Activated CD8-positive, alpha-beta memory T cell treated with anti-CD3 and anti-CD28 coated beads for 48 hours (primary cell): ENCODE measurements at places on chromosomes 4 and X.

- DNase-seq, result no peak
Measured at GRCh38 chr4:139528377-139529005, 27.5 kb downstream of the SETD7 start.

DNA sequence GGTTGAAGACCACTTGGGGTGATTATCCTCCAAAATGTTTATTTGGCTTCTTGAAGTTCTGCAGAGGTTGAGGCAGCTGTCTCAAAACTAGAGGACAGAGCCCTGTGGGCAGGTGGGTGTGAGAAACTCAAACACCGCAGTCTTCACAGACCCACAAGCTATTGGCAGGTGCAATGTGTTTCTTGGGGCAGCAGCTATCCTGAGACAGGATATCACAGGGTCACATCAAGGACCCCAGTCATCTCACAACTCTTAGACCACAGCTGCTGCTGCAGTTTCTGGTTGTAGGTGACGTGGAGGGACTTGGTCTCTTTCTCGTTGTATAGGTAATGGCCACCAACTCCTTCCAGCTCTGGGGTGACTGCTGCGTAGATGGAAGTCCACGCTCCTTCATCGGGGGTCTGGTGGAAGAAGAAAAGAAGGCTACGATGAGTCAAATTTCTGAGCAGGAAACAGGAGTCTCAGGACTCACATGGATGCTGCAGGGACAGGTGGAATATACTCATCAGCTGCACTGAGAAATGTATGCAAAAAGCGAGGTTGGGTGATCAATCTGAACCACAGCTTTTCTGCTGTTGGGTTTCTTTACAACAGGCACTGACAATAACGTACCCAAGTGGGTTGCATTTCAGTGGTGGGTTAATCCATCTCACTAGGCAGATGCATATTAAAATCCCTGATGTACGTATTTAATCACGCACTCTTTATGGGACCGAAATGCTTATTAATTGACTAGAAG, 279.8 kb downstream of the DHRSX start:
- no peak for DNase-seq

GRCh38 chrX:78506248-78506647, 152.9 kb downstream of the RTL3 start:
- no peak for DNase-seq

- DNase-seq, result no peak
Measured at GRCh38 chr4:109499513-109499912, 60.5 kb upstream of the MCUB start.

GRCh38 chrX:154730253-154730891, 20.5 kb downstream of the GAB3 start:
- no peak for DNase-seq

DNA sequence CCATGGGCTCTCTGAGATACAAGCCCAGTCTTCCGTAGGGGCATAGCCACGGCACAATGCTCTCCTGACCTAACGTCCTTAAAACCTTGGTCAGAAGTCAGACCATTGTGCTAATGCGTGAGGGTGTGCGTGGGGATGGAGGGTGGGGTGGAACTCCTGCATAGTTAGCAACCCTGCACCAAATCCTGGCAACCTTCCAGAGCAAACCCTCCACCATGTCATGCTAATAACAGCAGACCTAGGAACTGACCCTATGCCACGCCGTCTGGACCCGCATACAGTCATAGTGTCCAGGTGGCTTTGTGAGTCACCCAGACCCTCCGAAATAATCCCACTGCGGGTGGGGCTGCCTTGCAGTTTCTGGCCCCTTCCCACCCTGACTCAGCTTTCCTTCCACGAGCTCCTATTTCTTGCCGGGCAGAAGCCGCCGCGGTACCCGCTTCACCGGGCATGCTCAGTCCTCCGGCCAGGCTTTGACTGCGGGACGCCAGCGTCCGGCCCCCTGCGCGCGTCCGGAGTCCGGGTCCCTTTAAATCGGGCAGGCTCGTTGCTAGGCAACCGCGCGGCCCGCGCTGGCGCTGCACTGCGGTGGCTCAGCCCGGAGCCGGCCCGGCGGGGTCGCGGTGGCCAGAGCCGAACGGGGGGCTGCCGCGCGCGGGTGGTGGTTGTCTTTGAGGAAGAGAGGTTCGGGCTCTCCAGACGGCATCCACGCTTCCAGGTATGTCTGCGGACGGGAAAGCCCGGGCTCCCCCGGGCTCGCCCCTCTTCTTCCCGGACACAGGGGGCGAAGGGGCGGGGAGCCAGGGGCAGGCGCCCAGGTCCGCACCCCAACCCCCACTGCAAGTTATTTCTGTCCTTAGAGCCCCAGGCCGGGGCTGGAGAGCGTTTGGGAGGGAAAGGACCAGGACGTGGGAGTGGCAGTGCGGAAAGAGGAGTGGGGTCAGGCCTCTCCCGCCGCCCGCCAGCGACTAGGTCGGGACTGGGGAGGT, at the start of gene CCDC160:
CCDC160 (plus strand) TSS at position 557 of the 989 bp plus-strand sequence. CDS start 7,619 bp downstream, outside the sequence.
- DNase-seq, result no peak

GRCh38 chr4:113457886-113458285, 303.7 kb downstream of the CAMK2D start:
- no peak for DNase-seq

DNA sequence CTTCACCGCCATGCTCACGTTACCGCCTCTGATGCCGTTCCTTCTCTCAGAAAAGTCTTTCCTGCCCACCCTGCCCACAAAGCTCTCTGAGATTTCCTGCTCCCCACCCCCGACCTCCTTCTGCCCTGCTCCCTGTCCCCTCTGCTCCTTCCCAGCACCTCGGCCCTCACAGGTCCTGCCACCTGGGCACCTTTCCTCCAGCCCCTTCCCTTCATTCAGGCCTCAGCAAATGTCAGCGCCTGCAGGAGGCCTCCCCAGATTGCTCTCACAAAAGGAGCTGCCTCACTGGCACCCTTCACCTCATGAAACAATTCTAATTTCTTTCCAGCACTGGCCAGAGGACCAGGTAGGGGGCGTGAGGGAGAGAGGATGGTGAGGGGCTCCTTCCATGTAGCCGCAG, 33.6 kb upstream of the MXD4 start:
- DNase-seq, result no peak

DNA sequence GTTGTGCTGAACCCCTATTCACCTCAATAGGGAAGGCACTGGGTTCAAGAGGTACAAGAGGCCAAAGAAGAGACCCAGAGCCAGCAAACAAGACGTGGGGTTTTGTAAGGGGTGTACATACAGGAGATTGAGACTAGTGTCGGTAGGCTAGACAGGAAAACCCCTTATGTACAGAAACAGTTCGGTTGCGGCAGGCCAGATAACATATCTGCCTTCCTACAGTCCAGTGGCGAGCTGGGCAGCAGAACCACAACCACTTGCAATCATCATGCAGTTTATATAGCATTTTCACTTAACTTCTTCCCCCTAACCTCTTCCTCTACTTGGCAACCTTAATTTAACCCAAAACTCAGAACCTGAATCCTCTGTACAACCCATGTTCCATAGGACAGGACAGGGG, 422.2 kb downstream of the PDHA2 start:
- DNase-seq, result no peak

GRCh38 chr4:140090215-140090731, 63.7 kb downstream of the MAML3 start:
- no peak for DNase-seq

DNA sequence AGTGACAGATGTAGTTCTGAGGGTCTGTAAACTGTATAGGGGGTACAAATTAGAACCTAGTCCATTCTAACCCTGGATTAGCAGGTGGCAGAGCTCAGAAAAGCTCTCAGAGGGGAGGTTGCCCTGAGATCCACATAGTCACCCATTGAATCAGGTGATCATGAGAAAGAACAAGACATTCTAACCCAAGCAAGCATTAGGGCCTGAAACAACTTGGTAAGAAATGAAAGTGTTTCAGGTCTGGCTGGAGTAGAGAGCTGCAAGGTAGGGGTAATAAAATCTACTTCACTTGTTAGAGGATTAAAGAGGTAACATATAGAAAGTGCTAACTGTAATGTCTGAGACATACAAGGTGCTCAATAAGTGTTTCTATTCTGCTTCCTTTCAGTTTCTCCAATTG, 8.8 kb upstream of the BMP2K start:
- no peak for DNase-seq

- no peak for DNase-seq
Measured at GRCh38 chr4:77625485-77625884, 19.9 kb downstream of the CXCL13 start.

- no peak for DNase-seq
Measured at GRCh38 chrX:72346302-72346949, 40.7 kb upstream of the CITED1 start.

DNA sequence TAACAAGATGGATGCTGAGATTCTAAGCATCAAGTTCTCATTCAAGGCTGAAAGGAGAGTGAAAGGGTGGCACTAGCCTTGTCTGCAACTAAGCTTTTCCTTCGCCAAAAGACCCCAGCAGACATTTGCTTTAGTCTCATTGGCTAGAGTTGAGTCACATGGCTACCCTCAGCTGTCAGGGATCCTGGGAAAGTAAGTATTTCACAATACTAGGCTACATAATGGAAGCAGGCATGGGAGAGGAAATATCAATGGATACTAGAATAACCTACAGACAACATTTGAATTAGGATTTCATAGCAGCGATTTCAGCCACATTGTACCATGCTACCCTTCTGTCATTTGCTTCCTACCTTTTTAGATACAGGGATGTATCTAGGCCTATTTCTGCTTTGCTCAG, 29.1 kb downstream of the MAOA start:
- no peak for DNase-seq

DNA sequence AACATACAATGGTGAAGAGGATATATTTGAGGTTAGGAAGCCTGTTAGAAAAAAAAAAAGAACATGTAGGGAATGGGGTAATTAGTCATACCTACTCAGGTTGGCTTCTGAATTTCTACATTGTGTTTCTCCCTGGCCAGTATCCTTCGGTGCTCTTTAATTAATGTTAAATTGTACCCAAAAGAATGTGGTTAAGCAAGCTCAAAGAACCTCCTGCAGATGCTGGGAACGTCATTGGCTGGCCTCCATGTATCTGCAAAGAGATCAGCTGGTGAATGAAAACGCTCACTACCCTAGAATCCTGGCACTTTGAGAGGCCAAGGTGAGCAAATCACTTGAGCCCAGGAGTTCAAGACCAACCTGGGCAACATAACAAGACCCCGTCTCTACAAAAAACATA, 942.3 kb upstream of the PRKX start:
- no peak for DNase-seq

- no peak for DNase-seq
Measured at GRCh38 chrX:9668537-9668936, 97.1 kb downstream of the GPR143 start.
